ENCODE measurements at places on chromosomes 16 and 17. TPM values are rescaled to one million over a fixed set of nuclear protein-coding genes. Genes with fewer than 3 reads are reported as not detected.
A peak's percentile ranks its signal among the peaks of the same experiment; 100 is the strongest.

DNA sequence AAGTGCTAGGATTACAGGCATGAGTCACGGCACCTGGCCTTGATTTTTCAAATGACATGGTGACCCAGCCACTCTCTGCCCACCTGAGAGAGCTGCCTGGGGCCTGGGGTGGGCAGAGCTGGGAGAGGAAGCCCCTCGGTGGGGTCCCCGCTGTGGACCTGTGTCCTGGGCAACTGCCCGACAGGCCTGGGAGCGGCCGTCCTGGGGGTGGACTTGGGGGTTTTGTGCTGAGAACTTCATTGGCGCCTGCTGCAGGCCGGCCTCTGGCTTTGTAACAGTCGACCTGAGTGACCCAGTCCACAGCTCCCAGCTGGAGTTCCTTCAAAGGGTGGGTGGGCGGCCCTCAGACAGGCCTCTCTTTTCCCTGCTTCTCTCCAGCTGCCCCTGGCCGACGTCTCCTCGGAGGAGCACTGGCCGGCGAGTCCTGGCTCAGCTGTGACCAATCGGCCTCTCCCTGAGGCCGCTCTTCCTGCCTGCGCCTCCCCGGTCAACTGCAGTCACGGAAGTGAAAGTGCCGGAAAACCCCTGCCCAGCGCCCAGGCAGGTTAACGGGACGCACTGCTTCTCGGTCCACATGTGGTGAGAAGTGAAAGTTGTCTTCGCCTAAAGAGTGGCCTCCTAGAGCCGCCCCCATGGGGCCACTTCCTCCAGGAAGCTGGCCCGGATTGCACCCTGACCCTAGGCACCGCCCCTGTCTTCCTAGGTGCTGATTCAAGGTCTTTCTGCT, 5.5 kb downstream of the CBFA2T3 start:
- no peak for DNase-seq
- H3K36me3 ChIP-seq = no peaks in the 10 kb centered on the region
- peaks cover 21% of the 10 kb centered on the region for H3K27me3 ChIP-seq
- no peaks in the 10 kb centered on the region for H3K4me1 ChIP-seq
- no peak overlapping the region for H3K27ac ChIP-seq

DNA sequence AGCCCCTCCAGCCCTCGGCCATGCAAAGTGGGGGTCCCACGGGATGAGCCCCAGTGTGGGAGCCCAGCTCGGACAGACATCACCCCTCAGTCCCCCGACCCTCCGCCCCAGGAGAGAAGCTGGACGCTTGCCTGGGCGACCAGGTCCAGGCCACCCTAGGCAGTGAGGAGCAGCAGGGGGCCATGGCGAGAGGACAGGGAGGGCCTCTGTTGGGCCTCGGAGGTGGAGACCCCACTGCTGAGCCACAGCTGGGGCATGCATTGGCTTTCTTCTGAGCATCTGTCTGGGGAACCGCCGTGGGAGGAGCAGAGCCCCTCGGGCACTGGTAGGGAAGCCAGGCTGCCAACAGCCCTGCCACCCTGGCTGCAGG, 13.0 kb downstream of the ACTG1 start:
- DNase-seq = no peak
- no peaks in the 10 kb centered on the region for H3K27me3 ChIP-seq
- no peaks in the 10 kb centered on the region for H3K36me3 ChIP-seq
- no peak overlapping the region for H3K27ac ChIP-seq

DNA sequence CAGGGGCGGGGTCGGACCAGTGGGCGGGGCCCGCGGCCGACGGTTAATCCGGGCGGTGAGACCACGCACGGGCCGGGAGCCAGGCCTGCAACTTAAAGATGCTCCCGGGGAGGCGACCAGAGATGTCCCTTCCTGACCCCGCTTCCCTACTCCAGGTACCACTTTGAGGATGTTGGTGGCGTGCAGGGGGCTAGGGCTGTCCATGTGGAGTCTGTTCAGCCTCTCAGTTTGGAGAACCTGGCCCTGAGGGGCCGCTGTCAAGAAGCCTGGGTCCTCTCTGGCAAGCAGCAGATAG, 580 bp downstream of the RANGRF start:
- H3K27ac ChIP-seq = peak overlapping the region; percentile 75
- no peaks in the 10 kb centered on the region for H3K36me3 ChIP-seq
- peaks cover 11% of the 10 kb centered on the region for H3K4me1 ChIP-seq
- no peak for DNase-seq
- peak overlapping the region; percentile 59 for H3K4me3 ChIP-seq
- H3K27me3 ChIP-seq = no peaks in the 10 kb centered on the region

DNA sequence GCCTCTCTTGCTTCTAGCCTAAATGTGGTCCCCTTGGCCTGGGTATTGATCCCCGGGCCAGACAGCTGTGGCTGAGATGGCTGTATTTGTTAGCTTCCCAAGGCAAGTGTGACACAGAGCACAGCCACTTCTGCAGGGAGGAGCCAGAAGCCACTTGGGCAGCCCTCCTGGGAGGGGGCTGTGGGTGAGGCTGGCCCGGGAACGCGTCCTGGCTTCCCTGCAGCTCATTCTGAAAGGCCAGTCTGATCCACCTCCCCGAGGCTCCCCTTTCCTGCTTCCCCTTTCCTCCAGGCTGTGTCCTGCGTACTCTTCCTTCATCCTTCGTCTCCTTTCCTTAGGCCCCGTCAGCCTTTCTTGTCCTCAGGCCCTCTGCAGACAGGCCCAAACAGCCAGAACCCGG, 8.0 kb downstream of the SERPINF2 start:
- no peaks in the 10 kb centered on the region for H3K27me3 ChIP-seq
- H3K4me1 ChIP-seq = peaks cover 14% of the 10 kb centered on the region
- H3K4me3 ChIP-seq = no peak overlapping the region
- DNase-seq = no peak

- H3K36me3 ChIP-seq = no peaks in the 10 kb centered on the region
- no peak overlapping the region for H3K27ac ChIP-seq
- H3K4me1 ChIP-seq = no peaks in the 10 kb centered on the region
- H3K27me3 ChIP-seq = no peaks in the 10 kb centered on the region
- H3K4me3 ChIP-seq = no peak overlapping the region
Observed at GRCh38 chr16:6946106-6946505, 386.5 kb upstream of the RBFOX1 start.

DNA sequence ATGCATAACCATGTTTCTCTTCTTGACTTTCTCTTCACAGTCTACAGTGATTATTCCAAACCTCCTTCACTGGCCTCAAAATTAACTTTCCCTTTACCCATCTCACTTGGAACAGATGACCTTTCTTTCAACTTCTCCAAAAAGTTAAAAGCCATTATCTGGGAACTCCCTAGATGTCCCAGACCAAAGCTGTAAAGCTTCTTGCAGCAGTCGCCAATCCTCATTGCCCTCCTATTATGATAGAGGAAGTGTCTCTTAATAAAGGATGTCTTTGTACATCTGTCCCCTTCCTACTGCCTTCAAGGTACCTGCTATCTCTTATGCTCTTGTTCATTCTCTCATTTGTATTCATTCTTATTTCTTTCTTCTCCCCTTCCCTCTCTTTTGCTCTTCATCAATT, 127.5 kb downstream of the MRTFB start:
- no peak for DNase-seq
- no peaks in the 10 kb centered on the region for H3K36me3 ChIP-seq
- H3K27ac ChIP-seq = no peak overlapping the region
- no peak overlapping the region for H3K4me3 ChIP-seq
- peaks cover 35% of the 10 kb centered on the region for H3K4me1 ChIP-seq

DNA sequence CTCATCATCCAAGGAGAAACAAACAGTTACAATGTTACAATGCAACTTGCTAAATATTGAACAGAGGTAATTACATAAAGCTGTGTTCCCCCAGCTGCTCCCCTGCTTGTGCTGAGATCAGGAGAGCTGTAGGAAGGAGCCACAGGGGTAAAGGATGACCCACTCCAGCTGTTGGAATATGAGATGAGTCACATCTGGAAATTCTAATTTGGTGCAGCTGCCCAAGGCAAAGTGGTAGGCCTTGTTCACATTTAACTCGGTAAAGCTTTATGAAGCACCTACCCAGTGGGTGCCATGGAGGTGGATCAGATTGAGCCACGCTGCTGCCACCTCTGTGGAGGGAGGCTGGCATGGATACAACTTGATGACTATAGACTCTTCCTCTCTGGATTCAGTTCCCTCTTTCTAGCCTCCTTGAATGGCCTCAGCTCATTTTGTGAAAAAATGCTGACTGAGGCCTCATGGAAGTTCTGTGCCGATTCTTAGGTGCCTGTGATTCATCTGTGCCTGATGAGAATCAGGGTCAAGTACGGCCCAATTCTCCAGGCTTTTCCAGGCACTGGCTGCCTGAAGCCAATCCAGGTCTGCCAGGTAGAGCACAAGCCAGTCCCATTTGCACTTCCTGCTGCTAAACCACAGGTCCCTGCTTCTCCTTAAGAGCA, 7.4 kb downstream of the ZNF689 start:
- DNase-seq = peak; percentile 55
- H3K27me3 ChIP-seq = no peaks in the 10 kb centered on the region
- no peak overlapping the region for H3K4me3 ChIP-seq
- H3K4me1 ChIP-seq = peaks cover 9% of the 10 kb centered on the region

DNA sequence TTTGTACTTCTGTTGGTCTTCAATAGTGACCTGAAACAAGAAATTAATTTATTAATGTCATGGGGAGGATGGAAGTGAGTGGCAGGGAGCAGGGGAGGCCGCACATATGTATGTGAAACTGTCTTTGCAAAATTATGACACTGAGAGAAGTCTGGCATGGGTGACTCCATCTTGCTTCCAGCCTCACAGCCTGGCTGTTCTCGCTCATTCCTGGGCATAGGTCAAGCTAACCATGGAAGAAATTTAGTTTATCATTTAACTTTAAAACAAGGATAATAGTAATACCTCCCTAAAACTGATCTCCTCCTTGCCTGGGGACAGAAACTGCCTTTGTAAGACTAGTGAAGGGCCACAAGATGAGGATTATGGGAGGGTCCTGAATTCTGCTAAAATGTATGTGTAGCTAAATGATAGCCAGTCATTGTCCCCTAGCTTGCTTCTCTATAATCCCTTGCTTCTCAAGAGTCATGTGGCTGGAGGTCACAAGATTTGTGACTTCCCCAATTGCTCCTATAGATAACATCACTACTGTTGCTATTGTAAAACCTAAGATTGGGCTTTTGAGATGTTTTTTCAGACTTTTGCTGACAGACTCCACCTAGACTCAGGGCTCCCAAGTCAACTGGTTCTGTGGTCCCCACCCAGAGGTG, 126.0 kb downstream of the HS3ST3A1 start:
- no peaks in the 10 kb centered on the region for H3K27me3 ChIP-seq
- H3K27ac ChIP-seq = no peak overlapping the region
- no peaks in the 10 kb centered on the region for H3K36me3 ChIP-seq
- DNase-seq = peak; percentile 26

GRCh38 chr17:30363715-30364202, 15.0 kb upstream of the CPD start:
- no peak overlapping the region for H3K4me3 ChIP-seq
- no peak overlapping the region for H3K27ac ChIP-seq
- H3K4me1 ChIP-seq = no peaks in the 10 kb centered on the region
- H3K36me3 ChIP-seq = no peaks in the 10 kb centered on the region

GRCh38 chr17:81412490-81413093, 17.3 kb downstream of the BAHCC1 start:
- H3K27me3 ChIP-seq = no peaks in the 10 kb centered on the region
- no peak for DNase-seq
- no peak overlapping the region for H3K4me3 ChIP-seq
- H3K4me1 ChIP-seq = peaks cover 14% of the 10 kb centered on the region
- H3K36me3 ChIP-seq = no peaks in the 10 kb centered on the region

- H3K4me3 ChIP-seq = no peak overlapping the region
- H3K4me1 ChIP-seq = no peaks in the 10 kb centered on the region
- no peaks in the 10 kb centered on the region for H3K27me3 ChIP-seq
- peaks cover 37% of the 10 kb centered on the region for H3K36me3 ChIP-seq
- no peak overlapping the region for H3K27ac ChIP-seq
- DNase-seq = no peak
Observed at GRCh38 chr16:25143928-25144327, 32.4 kb downstream of the LCMT1 start.

- no peaks in the 10 kb centered on the region for H3K36me3 ChIP-seq
- H3K4me1 ChIP-seq = no peaks in the 10 kb centered on the region
- H3K4me3 ChIP-seq = no peak overlapping the region
- no peaks in the 10 kb centered on the region for H3K27me3 ChIP-seq
Observed at GRCh38 chr16:24102209-24102660, 153.9 kb upstream of the CACNG3 start.

DNA sequence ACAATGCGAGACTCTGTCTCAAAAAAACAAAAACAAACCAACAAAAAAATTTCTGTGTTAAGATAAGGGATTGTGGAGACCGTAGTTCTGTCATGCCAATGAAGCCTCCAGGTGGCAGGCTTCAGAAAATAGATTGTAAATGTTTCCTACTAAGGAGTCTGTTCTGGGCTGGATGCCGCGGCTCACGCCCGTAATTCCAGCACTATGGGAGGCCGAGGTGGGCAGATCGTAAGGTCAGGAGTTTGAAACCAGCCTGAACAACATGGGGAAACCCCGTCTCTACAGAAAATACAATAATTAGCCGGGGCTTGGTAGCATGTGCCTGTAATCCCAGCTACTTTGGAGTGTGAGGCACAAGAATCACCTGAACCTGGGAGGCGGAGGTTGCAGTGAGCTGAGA, 4.4 kb upstream of the SNX29 start:
- no peak for DNase-seq
- H3K27me3 ChIP-seq = no peaks in the 10 kb centered on the region
- H3K4me3 ChIP-seq = no peak overlapping the region
- no peaks in the 10 kb centered on the region for H3K36me3 ChIP-seq

GRCh38 chr17:38543403-38544174, 62.2 kb downstream of the SRCIN1 start:
- H3K27ac ChIP-seq = no peak overlapping the region
- no peaks in the 10 kb centered on the region for H3K27me3 ChIP-seq
- H3K4me1 ChIP-seq = no peaks in the 10 kb centered on the region
- no peaks in the 10 kb centered on the region for H3K36me3 ChIP-seq

GRCh38 chr16:12788758-12789157, 14.9 kb downstream of the CPPED1 start:
- no peaks in the 10 kb centered on the region for H3K4me1 ChIP-seq
- no peak for DNase-seq
- no peak overlapping the region for H3K27ac ChIP-seq
- no peaks in the 10 kb centered on the region for H3K36me3 ChIP-seq
- H3K4me3 ChIP-seq = no peak overlapping the region
- no peaks in the 10 kb centered on the region for H3K27me3 ChIP-seq

GRCh38 chr17:7309628-7310027, 2.2 kb downstream of the EIF5A start:
- no peaks in the 10 kb centered on the region for H3K27me3 ChIP-seq
- no peaks in the 10 kb centered on the region for H3K36me3 ChIP-seq
- H3K27ac ChIP-seq = no peak overlapping the region
- no peak overlapping the region for H3K4me3 ChIP-seq
- peaks cover 55% of the 10 kb centered on the region for H3K4me1 ChIP-seq

GRCh38 chr16:72400257-72401083, 228.5 kb upstream of the PMFBP1 start:
- H3K36me3 ChIP-seq = no peaks in the 10 kb centered on the region
- peak; percentile 16 for DNase-seq
- H3K27me3 ChIP-seq = no peaks in the 10 kb centered on the region
- no peak overlapping the region for H3K27ac ChIP-seq
- H3K4me1 ChIP-seq = no peaks in the 10 kb centered on the region

- H3K36me3 ChIP-seq = no peaks in the 10 kb centered on the region
- H3K27me3 ChIP-seq = no peaks in the 10 kb centered on the region
- H3K4me3 ChIP-seq = no peak overlapping the region
Observed at GRCh38 chr16:53100889-53101288, 46.1 kb downstream of the CHD9 start.

- H3K4me3 ChIP-seq = no peak overlapping the region
- no peaks in the 10 kb centered on the region for H3K4me1 ChIP-seq
- DNase-seq = no peak
Observed at GRCh38 chr16:52209227-52209626, 337.7 kb downstream of the TOX3 start.

The FOXN1 gene
- not detected for total RNA-seq

The SLC47A1 gene
- 254 TPM for total RNA-seq

The GJC1 gene
- total RNA-seq = 0.69 TPM

The TEDC2 gene
- 8.2 TPM for total RNA-seq

The LGALS9B gene
- not detected for total RNA-seq
